ENCODE measurements at places on chromosomes 4 and X.

DNA sequence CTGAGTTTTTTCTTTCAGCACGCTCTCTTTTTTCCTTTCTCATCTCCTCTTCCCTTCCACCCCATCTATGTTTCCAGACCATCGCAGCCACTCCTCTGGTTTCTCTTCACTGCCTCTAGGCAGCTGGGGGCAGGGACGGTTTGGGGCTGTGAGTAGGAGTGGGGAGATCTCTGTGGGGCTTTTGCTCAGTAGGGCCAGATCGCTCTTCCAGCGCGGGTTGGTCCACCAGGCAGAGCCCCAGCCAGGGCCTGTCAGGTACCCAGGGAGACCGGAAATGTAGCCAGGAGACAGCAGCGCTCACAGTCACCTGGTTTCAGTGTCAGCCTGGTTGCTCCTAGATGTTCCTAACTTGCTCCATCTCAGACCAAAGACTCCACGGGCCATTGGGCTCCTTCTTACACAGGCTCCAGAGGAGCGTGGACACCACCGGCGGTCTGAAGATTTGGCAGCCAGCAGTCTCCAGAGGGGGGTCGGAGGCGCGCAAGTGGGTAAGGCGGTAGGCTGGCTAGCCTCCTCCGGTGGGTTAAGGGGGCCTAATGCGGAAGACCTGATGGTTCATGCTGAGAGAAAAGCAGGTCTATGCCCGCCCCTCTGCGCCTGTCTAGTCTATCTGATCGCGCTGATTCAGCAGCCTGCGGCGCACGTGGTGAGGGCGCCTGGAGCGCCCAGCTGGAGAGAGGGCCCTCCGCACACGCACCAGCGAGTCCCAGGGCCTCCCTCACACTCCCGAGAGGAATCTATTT is 1.8 kb downstream of the FGF5 start:
- peak; percentile 60 for DNase-seq

- no peak for DNase-seq
Observed at GRCh38 chr4:100098011-100098545, 92.2 kb downstream of the DDIT4L start.

GRCh38 chrX:47191806-47192401 is 1.7 kb upstream of the UBA1 start:
- DNase-seq, result no peak

DNA sequence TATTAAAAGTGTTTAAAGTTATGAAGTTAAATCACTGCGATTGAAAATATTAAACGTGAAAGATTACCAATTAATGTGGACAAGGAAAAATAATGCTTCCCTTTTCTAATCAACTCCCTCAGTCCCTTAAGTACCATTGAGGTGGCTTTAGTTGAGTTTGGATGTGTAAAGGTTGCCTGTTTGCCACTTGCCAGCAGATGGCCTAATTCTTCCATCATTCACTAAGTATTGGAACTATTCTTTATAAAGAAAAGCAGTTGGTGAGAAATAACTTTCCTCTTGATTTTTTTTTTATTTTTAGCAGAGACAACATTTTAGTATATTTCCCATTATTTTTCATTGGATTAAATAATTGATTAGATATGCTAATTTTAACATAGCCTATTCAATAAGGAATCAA is 295.9 kb upstream of the TACR3 start:
- DNase-seq, result peak; percentile 21

DNA sequence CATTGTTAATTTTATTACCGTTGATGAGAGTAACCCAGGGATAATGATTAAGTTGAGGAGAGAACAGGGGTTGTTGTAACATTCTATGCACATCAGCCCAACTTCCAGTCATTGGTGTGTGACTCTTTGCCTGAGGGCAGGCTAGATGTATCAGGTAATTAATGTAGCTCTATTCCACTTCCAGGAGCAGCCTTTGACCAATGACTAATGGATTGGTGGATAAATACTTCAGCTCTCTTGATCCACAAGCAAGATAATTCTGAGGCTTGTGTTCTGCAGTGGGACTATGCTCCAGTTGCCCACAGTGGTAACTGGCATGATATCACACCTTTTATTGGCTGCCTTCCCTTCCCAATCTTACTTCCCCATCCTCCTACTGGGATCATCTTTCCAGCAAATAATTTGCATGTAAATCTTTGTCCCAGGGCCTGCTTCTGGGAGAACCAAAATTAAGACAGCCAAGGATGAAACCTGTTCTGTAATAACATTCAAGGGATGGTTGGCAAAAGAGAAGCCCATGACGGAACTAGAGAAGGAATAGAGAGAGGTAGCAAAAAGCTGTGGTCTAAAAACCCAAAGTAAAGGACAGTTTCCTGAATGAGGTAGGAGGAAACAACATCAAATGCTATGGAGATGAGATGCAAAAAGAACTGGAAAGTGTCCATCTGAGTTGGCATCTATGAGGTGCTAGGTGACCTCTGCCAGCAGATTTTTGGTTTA is 241.4 kb upstream of the RPS6KA3 start:
- no peak for DNase-seq

DNA sequence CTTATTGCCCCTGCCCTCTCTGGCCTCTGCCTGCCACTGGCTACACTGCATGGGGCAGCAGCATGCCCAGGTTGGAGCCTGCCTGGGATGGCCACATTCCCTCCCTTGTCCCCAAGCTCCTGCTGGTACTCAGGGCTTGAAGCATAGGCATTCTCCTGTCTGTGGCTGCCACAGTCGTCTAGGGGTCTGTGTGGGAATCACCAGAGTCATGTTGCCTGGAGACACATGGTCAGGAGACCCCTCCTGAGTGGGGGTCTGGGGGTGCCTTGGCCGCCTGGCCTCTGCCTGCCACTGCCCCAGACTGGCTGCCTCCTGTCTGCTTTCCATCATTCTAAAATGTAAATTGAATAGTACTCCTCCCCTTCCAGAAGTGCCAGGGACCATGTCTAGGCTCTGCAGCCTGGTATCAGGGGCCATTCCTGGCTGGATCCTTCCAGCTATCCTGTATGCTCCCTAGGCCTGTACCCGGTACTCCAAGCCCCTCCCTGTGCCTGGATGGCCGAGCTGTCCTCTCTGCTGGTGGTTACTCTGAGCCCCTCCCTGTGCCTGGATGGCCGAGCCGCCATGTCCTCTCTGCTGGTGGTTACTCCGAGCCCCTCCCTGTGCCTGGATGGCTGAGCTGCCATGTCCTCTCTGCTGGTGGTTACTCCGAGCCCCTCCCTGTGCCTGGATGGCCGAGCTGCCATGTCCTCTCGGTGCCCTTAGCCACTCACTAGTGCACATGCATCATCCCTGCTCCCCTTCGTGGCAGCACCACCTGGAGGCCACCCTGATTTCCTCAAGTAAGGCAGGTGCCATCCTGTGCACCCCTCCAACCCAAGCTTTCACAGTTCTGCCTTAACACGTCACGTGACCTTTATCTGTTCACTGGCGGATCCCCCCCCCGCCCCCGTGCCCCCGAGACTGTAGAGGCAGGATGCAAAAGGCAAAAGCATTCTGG is 5.5 kb upstream of the NKX1-1 start:
- no peak for DNase-seq

DNA sequence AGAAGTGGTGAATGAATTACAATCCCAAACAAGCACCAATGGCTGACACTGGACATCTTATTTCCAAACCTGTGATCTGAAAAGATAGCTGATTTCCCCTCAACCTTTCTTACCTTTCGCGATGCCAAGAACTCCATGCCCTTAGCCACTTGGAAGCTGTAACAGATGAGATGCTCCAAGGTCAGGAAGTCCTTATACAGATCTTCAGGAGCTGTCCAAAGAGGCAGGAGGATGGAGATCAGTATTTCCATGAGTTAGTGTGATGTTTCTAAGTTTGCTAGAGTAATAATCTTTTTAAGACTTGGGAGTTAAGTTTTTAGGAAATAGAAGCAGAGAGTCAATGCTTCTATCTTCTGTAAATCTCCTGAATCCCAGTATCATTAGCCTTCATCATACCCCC is 32.9 kb downstream of the KDR start:
- DNase-seq, result no peak

DNA sequence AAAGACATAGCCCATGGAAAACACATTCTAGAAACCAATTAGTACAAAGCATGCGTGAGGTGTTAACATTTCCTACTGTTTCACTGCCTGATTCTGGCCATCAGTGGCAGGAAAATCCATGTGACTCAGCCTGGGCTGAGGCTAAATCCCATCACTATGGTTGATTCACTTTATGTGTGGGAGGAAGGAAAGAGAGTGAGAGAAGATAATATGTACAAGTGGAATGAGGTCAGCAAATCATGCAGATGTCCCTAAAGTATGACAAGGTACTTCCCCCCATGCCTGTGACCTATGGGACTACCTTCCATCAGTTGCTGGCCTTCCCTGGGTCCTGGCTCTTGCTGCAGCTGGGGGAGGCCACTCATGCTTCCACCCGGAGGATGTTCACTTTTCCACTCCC is 64.2 kb upstream of the MAP3K15 start:
- DNase-seq, result no peak

- no peak for DNase-seq
Observed at GRCh38 chr4:142815834-142816233, 30.3 kb downstream of the INPP4B start.

- no peak for DNase-seq
Observed at GRCh38 chr4:94352163-94352562, 9.5 kb upstream of the HPGDS start.

DNA sequence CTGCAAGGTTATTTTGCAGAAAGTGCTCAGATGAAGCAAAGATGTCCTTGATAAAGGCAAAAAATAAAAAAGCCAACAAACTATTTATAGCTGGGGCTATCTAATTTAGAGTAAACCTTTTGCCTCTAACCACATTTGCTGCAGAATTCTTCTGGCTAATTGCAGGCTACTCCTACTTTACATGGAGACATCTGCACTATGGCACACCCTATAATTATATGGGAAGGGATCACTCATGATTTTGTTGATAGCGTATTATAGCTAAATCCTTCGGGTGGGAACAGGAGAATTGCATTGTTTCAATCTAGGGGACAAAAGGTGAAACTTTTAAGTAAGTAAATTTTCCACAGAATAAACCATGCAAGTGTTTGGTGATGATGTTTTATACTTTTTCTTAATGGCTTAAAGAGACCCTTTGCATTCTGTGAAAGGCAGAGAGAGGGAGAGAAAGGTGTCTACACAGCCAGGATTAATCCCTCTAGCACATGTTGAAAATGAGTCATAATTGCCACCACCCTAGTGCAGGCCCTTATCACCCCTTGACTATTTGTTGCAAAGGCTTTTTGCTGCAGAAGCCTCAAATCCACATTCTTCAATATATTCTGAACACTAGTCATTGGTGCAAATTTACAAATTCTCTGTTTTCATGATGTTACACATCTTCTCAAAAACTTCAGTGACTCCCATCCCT is 221.3 kb upstream of the BMP3 start:
- no peak for DNase-seq

DNA sequence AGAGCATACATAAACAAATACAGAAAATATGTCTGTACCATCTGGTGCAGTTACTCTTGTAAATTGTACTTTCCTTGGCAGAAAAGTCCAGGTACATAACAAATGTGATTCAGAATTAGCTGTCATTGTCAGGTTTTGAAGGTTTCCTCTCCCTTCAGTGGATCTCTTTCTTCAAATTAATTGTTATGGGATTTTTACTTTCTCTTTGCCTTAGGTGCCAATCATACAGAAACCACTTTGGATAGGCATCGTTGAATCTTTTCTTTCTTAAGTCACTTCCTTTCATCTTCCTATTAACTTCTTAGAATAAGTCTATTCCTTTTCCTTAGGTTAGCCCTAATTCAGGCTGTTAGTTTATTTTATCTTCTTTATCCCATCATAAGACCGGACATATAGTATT is 1992.1 kb upstream of the IGFBP7 start:
- DNase-seq, result no peak
